Cardiac septum (tissue), 1 donor: ENCODE measurements at places on chromosomes 5 and 9.

DNA sequence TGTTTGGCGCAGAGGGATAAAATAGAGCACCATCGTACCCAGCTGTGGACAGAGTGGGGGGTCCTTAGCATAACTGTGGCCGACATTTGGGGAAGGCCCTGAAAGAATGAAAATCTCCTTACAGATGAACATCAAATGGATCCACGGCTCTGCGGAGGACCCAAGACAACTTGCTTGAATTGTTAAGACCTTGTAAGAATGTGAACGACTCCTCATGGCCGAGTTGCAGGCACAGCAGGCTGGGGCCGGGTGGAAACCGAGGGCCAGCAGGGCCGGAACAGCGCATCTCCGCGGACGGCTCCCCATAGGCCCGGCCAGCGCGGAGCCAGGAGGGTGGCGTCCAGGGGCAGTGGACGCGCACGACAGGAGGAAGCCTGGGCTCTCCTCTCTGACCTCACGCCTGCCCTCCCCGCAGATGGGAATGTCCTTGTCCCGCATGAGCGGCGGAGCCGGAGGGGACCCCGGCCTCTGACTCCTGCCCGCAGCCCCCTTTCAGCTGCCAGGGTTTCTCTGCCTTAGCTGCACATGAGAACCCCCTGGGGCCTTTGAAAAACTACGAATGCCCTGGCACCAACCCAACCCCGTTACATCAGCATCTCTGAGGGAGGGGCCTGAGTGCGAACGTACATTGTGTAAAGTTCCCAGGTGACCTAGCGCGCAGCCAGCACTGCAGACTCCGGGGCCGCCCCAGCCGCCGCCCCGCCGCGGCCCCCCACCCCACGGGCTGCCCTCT, 36.2 kb upstream of the PTCH1 start:
- no peak for DNase-seq

GRCh38 chr9:76180541-76180940, 213.7 kb downstream of the RFK start:
- DNase-seq: no peak

GRCh38 chr5:161342886-161343285, 203.6 kb downstream of the GABRB2 start:
- DNase-seq: no peak

GRCh38 chr5:1840071-1840547, 38.9 kb downstream of the NDUFS6 start:
- DNase-seq: no peak

GRCh38 chr9:34219421-34219820, 40.6 kb downstream of the UBAP1 start:
- DNase-seq: no peak

DNA sequence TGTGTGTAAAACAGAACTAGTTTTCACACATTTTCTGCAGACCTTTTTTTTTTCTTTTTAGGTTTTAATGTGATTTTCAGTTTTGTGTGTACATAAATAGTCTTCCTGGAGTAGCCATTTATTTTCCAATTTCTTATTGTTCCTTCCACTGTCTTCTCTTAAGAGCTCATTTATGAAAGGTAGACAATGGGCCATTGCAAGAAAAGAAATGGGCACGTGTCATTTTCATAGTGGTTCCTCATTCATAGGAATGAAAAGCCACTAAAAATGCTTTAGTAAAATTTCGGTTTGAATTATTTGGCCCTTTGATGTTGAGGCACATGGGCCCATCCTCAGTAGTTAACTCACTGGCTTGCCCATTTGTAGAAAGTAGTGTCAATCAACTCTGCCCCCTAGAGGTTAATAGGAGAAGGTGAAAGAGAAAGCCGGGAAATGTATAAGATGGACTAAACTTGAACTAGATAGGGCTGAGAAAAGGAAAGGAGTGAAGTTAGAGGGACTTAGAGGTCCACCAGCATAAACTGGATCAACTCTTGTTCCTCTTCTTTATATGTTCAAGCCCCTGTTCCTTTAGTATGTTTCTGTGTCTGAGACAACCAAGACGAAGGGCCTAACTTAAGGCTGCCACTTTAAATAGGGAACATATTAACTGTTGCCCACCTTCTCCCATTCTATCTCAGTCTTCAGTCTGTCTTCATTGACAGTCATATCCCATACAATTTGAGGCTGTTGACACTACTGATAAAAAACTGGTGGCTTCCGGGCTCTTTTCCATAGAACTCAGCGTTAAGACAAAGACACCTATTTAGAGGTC, 72.6 kb downstream of the SMARCA2 start:
- DNase-seq: no peak

GRCh38 chr5:169197343-169197742, 103.6 kb downstream of the SLIT3 start:
- DNase-seq: no peak

- DNase-seq: no peak
Measured at GRCh38 chr9:35842795-35843194, 13.8 kb downstream of the TMEM8B start.

- DNase-seq: no peak
Measured at GRCh38 chr5:7897014-7897600, 28.2 kb downstream of the MTRR start.

DNA sequence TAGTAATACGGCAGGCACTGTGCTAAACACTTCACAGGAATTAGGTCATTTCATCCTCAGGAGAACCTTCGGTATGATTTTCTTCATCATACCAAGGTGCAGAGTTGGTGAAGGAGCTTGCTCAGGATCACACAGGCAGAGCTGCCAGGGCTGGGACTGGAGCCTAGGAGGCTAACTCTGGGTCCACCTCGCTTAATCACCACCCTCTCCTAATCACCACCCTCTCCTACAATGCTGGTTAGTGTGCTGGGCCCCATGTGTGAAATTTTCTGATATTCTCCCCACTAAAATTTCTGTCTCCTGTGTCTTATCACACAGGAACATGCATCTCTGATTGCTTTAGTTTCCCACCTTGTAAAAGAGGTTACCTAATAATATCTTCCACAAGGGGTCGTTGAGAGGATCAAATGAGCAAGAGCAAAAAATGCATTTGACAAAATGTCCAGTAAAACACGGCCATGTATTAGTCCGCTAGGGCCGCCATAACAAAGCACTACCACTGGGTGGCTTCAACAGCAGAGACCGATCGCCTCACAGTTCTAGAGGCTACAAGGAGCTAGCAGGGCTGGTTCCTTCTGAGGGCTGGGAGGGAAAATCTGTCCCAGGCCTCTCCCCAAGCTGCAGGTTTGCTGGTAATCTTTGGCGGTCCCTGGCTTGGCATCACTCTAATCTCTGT, 128.2 kb upstream of the NFIB start:
- no peak for DNase-seq

DNA sequence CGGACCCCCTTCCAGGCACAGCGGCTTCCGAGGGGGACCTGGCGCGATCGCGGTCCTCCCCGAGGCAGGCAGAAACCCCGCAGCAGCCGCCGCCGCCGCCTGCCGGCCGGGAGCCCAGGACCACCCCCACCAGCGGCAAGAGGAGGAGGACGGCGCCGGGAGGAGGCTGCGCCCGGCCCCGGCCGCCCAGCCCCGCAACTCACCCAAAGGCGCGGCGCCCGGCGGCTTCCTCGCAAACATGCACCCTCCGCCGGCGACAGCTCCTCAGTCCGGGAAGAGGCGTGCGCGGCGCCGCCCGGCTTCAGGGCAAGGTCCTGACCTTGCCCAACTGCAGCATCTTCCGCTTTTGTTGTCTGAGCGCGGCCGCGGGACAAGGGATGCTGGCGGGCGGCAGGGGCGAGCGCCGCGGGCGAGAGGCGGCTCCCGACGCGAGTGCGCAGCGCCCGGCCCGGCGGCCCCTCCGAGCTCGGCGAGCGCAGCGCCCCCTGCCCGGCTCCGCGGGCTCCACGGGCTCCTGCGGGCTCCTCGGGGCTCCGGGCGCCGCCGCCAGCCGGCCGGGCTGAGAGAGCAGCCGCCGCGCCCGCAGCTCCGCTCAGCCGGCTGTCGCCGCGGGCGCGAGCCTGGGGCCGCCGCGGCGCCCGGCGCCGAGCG, 507 bp downstream of the CTNND2 start:
- DNase-seq: peak; percentile 74

DNA sequence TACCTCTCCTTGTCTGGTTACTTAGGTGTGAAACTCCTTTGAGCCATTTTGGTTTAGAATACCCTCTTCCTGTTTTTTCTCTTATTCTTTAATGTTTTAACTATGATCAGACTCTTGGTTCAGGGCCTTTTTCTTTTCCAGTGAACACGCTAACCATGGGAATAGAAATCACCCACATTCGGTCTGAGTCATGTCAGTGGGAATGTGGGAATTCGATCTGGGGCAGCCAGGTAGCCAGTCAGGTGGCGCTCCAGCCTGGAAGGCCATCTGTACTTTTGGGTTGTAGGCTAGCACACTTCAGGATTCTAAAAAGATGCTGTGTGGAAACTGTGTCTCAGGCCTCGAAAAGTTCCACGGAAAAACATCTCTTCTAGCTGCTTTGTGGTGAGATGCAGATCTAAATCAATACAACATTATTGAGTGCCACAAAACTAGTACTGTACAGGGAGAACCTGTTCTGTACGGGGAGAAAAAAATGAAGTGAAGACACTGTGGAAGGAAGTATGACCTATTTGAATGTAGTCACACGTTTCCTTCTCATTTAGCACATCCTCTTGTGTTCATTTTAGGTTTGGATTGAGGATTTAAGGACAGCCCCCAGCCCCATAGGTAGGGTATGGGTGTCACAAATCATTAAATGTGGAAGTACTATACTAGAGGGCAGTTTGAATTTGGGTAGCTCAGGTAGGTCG, 36.4 kb downstream of the SNX30 start:
- no peak for DNase-seq

DNA sequence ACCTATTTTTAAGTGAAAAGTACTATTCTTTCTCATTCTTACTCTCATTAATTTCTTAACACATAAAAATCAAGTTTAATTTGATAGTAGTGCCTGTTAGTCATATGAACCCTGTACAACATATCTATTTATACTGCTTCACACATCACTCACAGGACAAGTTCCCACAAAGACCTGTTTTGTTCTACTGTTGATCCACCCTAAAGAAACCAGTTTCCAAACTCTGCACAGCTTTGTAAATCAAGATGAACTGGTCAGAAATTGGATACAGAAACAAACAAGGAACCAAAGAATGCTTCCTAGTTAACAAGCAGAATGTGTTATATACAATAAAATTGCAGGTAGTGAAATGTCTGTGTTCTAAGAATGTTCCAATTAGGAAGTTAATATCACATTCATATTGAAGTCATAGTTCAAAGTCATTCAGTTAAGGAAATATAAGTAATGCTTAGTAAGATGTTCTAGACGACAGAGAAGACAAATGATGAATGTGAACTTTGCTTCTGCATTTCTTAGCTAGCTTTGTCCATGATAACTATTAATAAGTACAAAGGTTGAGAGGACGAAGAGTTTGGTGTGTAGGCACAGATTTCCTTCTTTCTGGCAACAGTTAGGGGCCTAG, 33.4 kb downstream of the C9orf85 start:
- no peak for DNase-seq

GRCh38 chr9:76403352-76403751, 9.1 kb upstream of the RFK start:
- DNase-seq: no peak

DNA sequence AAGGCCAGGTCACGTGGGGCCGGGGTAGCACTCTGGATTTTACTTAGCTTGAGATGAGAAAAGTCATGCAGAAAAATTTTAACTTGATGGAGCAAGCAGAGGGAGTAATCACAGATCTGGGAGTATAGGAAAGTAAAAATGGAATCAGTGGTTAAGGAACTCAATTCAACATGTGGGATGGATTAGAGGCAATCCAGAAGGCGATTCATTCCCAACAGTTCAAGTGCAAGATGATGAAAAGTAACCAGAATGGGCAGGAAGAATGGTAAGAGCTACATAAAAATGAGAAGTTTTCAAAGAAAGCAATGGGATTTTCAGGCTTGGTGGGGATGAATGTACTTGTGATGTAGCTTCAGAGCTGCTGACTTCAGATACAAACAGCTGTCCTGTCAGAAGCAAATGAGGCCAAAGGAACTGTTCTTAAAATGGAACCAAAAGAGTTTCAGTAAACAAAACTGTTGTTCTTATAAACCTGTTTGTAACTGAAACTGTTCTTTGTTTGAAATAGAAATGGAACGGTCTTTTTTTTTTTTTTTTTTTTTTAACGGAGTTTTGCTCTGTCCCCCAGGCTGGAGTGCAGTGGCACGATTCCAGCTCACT, 5.6 kb upstream of the SEC24A start:
- no peak for DNase-seq

GRCh38 chr5:38379350-38379937, 121.1 kb downstream of the EGFLAM start:
- DNase-seq: no peak

DNA sequence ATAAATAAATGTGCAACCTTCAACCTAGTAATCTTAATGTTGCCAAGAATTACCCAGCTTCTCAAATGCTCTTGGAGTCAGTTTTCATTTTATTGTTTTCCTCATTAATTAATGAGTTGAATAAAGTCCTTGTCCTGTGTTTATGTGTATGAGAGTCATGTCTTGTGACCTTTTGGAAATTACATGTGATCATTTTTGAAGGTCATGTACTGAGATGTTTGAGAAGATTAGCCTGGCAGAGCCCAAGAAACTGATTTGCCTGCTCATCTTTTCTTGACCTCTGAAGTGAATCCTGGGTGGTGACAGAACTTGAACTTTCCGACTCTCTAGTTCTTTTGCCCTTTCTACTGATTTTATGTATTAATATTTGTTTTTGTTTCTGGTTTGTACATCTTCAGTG, 15.4 kb downstream of the ANKRA2 start:
- no peak for DNase-seq

GRCh38 chr9:134406366-134407120, 80.3 kb downstream of the RXRA start:
- DNase-seq: no peak

GRCh38 chr5:170342153-170342725, 44.7 kb upstream of the LCP2 start:
- DNase-seq: no peak

DNA sequence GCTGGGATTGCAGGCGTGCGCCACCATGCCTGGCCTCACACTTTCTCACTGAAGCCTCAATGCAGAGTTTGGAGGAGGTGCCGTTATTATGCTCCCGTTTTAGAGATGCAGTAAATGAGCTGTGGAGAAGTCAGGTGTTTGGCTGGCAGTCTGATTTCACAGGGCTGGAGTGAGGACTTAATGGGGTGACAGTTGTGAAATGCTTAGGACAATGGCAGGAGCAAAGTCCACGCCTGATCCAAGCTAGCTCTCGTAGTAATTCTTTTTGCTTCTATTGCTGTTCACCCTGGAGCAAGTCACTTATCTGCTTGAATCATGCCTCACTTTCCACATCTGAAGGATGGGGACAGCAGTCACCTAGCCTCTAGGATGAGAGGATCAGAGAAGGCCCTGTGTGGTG, 21.8 kb downstream of the UNC5A start:
- DNase-seq: no peak
